Daoy (cell line): ENCODE measurements at places on chromosomes 6 and 20. TPM values are rescaled to one million over a fixed set of nuclear protein-coding genes. Genes with fewer than 3 reads are reported as not detected.

DNA sequence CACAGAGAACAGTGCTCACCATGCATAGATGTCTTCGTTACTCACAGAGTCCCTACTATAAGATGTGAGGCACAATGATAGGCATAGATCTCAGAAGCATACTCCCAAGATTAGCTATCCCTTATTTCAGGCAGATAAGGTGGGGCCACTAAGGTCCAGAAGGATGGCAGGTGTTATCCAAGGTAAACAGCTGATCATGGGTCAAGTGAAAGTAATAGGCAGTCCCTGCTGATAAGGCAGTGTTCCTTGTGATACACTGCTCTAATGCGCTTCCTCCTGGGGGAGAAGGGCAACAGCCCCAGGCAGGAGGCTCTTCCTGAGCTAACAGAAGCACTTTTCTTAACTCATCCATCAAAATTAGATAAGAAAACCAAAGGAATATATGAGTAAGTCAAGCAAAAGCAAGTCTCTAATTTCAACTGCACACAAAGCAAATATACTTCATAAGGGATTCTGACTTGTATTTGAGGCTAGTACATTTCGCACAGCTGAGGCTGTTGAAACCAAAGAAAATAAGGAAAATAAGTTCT lies 42.2 kb downstream of the METTL24 start:
- peak; percentile 43 for DNase-seq

GRCh38 chr6:155352811-155353210 lies 38.5 kb upstream of the TFB1M start:
- DNase-seq: no peak

GRCh38 chr6:97594844-97595243 lies 311.8 kb upstream of the MMS22L start:
- DNase-seq: peak; percentile 57

DNA sequence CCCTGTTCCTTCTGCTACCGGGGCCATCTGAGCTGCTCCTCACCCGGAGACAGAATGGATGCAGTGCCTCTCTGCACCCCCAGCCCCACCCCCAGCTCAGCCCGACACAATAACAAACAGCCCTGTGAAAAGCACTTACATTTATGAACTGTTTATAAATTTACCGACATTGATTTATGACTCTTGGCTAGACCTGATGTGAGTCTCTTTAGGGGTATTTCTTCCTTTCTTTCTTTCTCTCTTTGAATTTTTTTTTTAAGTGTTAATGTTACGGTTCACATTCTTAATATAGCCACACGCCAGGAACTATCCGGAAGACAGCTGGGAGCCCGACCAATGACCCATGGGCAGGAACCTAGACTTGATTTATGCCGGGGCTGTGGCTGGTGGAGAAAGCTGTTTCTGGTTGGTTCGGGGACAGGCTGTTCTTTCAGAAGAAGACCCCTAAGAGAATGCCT lies 266.3 kb downstream of the CDC5L start:
- no peak for DNase-seq

GRCh38 chr6:116764961-116765841 lies at the start of gene FAM162B:
Gene FAM162B, minus strand, starts transcription at chr6:116765719. Its CDS starts 143 bp downstream, at chr6:116765576.
- DNase-seq: peak; percentile 48

DNA sequence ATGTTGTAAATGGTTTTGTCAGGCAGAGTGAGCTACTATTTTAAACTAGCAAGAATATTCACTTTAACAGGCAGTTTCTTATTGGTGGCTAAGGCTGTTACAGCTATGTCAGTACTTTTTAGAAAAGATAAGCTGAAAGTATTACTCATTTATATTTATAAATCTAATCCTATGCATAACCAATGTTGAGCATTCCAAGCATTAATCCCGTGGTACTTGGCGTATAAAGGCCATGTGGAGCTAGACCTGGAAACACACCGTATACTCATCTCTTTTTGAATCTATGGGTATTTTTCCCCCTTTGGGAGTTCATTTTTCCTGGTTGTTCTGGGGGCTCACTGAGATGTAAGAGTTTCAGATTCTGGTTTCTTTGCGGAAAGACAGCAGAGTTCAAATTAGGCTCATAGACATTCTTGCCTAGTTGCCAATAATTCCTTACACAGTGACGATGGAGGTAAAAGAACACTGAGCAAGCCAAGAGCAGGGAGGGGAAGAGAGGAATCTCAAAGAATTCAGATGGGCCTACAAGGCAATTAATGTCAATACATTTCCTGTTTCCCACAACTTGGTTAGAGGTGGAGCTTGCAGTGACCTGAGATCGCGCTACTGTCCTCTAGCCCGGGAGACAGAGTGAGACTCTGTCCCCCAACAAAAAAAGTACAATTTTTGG lies 211.5 kb downstream of the SOX4 start:
- DNase-seq: no peak

DNA sequence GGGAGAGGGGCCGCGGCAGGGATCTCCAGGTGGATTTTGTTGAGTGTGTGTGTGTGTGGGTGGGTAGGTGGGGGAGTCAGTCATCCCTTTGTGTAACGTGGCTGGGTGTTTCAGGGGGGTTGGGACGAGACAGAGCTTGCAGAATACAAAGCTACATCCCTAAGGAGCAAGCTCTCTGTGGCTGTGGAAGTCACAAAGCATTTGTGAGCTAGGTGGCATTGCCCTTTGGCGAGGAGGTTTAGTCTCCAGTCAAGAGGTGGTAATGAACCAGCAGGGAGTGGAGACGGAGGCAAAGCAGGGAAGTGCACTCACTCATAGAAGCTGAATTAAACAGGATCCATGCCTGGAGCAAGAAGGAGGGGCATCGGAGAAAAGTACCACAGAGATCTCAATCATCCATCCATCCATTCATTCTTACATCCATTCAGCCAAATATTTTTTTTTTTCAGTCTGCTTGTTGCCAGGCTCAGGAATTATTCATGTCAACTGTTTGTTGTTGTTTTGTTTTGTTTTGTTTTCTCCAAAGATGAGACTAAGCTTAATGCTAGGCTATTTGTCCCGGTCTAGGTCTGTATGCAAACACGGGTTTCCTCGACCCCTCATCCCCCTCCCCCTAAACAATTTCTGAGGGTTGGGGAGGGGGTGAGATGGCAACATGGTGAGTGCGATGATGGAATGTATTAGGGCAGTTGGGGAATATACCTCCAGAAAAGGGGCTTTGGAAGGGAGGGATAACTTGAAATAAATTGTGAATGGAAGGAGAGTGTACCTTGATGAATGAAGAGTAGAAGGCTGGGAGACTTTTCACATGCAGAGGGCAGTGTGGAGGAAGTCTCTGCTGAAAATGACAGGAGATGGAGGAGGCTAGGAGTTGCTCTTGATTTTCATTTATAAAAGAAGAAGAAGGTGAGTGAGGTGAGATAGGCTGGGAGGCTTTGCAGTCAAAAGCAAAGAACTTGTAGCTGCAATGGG lies 1.0 kb downstream of the HCRTR2 start:
- no peak for DNase-seq

DNA sequence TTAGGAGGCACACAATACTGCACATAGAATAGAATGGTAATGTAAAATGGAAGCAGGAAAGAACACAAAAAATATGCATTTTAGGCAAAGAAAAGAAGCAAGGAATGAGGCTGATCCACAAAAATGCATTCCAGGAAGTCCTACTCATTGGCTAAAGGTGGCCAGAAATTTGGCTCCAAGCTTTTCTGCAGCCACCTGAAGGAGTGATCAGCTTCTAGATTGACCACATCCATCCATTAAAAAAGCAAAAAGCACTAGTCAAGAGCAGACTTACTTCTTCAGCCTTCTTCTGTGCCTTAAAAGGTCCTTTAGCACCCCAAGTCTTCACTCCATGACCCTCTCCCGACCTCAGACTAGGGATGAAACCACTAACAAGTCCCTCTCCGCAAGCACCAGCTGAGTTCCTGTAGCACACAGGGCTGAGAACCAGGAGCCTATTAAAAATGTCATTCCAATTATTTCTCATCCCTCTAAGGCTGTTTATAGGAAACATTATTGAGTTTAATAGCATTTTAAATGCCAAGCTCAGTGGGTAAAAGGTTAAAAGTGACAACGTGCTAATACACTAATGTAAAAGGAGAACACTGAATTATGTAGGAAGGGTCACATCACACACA lies 36.5 kb downstream of the TRAM2 start:
- no peak for DNase-seq

Gene ARFGEF3
- total RNA-seq: 2.4 and 3.3 TPM in 2 replicates

Gene TOMM34
- total RNA-seq: 77.5 and 87.9 TPM in 2 replicates
